ENCODE measurements at places on chromosomes 13 and 19.

DNA sequence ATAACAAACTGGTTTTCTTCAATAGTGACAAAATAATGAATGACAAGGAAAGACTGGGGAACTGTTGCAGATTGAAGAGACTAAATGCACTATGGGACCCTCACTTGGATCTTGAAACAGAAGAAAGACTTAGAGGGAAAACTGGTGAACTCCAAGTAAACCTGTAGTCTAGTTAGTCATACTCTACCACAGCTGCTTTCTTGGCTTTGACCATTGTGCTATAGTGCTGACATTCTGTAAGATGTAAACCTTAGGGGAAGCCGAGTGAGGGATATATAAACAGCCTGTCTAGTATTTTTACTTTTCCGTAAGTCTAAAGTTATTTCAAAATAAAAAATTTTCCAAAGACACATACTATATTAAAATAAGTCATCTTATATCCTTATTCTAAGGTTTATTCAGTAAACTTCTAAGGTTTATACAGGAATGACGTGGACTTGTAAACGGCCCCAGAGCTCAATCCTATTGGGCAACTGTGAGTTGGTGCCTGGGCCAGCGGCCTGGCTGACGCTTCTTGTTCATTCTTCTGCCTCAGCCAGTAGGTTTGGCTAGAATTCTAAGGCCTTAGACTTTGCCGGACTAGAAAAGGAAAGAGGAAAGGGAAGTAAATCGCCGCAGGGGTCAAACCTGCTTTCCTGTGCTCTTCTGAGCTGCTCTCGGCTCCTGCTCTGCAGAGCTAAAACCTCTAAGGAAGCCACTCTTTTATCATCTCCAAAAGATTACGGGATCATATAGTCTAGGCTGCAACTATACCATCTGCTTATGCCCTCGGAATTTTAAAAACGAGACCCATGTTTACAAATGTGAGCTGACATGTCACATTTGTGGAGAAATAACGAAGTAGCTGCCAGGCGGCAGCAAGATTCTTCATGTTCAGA is 33.6 kb upstream of the UBE2L5 start:
- H3K4me1 ChIP-seq = peaks cover 10% of the 10 kb centered on the region
- no peaks in the 10 kb centered on the region for H3K27me3 ChIP-seq
- DNase-seq = no peak
- no peak overlapping the region for H3K27ac ChIP-seq
- no peak overlapping the region for H3K4me3 ChIP-seq

DNA sequence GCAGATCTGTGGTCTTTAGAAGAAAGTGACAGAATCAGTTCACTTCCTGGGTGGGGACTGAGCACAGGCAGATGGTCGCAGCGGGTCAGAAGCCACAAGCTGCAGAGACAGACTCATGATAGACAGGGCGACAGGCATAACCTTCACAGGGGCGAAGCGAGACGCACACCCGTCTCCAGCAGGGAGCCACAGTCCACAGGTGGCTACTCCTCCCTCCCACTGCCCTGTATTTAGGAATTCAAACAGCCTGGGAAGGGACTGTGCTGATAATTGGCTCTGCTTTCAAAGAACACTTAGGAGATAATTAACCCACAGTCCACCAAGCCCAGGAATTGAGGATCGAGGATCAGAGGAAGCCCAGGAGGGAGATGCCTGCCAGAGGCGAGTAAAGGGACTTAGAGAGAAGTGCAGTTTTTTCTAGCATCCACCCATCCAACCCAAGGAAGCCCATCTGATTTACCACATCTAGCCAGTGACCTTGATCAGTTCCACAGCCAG is 23.2 kb downstream of the RFX2 start:
- peak overlapping the region; percentile 5 for H3K4me3 ChIP-seq
- no peaks in the 10 kb centered on the region for H3K27me3 ChIP-seq
- DNase-seq = no peak
- H3K27ac ChIP-seq = peak overlapping the region; percentile 70

DNA sequence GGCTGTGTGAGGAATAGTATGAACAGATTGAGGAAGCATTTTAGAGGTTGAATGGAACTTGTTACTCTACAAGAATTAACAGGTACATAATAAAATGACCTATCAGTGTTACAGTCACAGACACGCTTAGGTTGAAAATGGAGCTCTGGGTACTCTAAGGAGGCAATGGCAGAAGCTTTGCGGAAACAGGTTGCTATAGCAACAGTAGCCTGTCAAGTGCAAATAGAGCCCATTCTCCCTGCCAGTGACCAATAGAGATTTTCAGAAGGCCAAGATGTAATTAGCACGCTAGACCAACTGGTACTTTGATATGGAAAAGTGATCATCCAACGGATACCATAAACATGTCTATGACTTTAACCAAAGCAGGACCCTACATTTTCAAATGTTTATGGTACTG is 148.5 kb upstream of the FREM2 start:
- H3K27me3 ChIP-seq = no peaks in the 10 kb centered on the region
- no peaks in the 10 kb centered on the region for H3K36me3 ChIP-seq
- DNase-seq = no peak

DNA sequence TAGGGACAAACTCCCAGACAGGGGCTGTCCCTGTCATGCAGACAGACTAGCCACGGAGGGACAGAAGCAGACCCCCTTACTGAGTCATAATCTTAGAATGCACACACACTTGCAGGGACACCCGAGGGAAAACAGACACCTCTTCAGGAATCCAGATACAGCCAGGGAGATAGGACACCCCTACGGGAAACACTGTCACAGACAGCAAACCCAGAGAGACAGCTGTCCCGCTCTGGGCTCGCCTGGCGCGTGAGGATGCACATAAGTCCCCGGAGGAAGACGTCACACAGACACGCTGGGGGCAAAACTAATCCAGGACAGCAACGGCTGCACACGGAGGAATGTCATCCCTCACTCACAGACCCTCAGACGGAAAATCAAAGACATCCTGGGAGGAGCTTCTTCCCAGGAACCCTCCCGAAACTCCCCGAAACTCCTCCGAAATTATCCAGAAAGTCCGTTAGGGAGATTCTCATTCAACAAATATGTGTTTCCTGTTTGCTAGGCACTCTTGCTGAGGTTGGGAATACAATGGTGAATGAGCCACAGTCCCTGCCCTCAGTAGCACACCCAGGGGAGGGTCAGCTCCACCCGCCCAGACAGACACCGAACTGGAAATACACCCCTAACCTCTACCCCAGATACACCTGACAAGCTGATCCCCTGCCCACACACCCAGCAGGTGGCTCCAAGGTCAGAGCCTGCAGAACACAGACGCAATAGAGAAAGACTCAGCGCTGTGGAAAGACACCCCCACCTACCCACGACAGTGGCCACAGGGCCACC is 15.2 kb upstream of the TOMM40 start:
- DNase-seq = no peak
- peaks cover 19% of the 10 kb centered on the region for H3K4me1 ChIP-seq
- H3K36me3 ChIP-seq = peaks cover 2% of the 10 kb centered on the region
- no peak overlapping the region for H3K27ac ChIP-seq
- no peaks in the 10 kb centered on the region for H3K27me3 ChIP-seq
- H3K4me3 ChIP-seq = no peak overlapping the region

GRCh38 chr13:41533266-41534052 is 76.1 kb downstream of the RGCC start:
- DNase-seq = no peak
- H3K27me3 ChIP-seq = no peaks in the 10 kb centered on the region
- no peak overlapping the region for H3K4me3 ChIP-seq

- H3K36me3 ChIP-seq = peaks cover 16% of the 10 kb centered on the region
- no peak overlapping the region for H3K27ac ChIP-seq
- DNase-seq = no peak
- no peaks in the 10 kb centered on the region for H3K4me1 ChIP-seq
- no peak overlapping the region for H3K4me3 ChIP-seq
- no peaks in the 10 kb centered on the region for H3K27me3 ChIP-seq
These were observed 9.5 kb downstream of the MAN2B1 start for GRCh38 chr19:12656899-12657571.

DNA sequence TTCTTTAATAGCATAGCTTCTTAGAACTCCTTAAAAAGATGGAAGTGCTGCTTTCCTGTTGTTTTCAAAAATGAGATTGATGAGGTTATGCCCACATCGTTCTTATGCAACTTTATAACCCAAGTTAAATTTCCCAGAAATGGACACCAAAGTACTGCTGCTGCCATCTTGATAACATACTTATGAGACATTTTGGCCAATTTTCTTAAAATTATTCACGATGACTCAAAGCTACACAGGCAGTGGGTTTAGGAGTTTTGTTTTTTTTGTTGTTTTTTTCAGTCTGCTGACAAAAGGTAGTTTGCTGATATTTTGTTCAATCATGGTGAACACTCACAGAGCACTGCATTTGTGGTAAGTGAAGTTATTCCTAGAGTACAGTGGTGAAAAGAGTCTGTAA is 54.9 kb upstream of the RFC3 start:
- no peak overlapping the region for H3K4me3 ChIP-seq
- no peak overlapping the region for H3K27ac ChIP-seq
- no peaks in the 10 kb centered on the region for H3K27me3 ChIP-seq
- no peaks in the 10 kb centered on the region for H3K4me1 ChIP-seq
- no peak for DNase-seq

DNA sequence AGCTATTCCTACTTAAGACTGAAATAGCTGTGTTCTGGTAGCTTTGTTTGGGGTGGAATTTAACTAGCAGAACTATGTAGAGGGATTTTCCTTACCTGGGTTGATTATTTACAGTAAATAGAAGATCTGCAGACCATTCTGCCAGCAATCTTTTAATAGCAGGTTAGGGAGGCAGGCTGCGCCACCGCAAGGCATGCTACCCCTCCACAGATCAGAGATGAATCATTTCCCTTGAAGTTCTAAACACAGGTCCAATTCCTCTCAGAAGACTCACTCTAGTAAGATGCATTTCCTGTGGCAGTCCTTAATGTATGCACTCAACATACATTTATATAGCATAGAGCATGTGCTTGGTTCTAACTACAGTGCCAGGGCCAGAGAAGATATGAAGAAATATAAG is 109.0 kb downstream of the TNFRSF19 start:
- no peaks in the 10 kb centered on the region for H3K4me1 ChIP-seq
- no peak for DNase-seq
- no peaks in the 10 kb centered on the region for H3K36me3 ChIP-seq
- H3K27ac ChIP-seq = no peak overlapping the region

DNA sequence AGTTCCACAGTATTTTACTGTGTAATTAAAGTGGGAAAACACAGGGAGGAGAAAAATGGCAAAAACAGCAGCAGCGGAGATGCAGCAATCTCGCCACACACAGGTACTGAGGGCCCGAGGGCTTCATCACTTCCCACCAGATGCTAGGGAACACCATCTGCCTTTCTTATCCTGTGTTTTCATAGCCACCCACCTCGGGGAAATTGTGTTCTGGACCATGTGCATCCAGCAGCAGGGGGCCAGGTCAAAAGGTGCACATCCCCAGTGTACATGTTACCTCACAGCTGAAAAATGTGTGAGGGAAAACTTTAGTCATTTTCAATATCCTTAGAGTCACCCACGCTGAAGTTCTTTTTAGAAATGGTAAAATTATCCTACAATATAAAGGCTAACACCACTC is 30.2 kb downstream of the PDCD5 start:
- no peaks in the 10 kb centered on the region for H3K4me1 ChIP-seq
- H3K27ac ChIP-seq = no peak overlapping the region
- no peaks in the 10 kb centered on the region for H3K27me3 ChIP-seq
- H3K4me3 ChIP-seq = no peak overlapping the region
- H3K36me3 ChIP-seq = peaks cover 71% of the 10 kb centered on the region

DNA sequence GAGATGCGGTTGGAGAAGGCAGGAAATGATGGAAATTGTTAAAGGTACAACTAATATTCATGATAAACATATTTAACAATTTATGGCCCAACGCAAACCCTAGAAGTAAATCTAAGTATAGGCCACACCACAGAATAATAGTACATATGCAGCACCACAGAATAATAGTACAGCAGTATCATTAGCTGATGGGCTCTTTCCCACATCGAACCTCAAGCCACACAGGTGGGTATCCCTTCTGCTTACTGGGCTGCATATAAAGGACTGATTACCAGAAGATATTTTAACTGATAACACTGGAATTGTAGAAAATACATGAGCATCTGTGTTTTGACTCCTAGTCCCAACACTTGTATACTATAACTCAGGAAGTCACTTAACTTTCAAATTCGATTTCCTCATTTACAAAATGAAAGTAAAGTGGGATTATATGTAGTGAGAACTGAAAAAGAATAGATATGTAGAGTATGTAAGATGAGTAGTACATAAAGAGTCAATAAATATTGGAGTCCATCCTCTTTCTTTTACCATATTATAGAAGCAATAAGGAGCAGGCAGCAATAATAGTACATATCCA is 91.5 kb downstream of the TSC22D1 start:
- H3K4me1 ChIP-seq = no peaks in the 10 kb centered on the region
- DNase-seq = peak; percentile 25
- no peaks in the 10 kb centered on the region for H3K36me3 ChIP-seq

- peak; percentile 73 for DNase-seq
- H3K4me1 ChIP-seq = no peaks in the 10 kb centered on the region
- no peaks in the 10 kb centered on the region for H3K27me3 ChIP-seq
- no peak overlapping the region for H3K4me3 ChIP-seq
- H3K36me3 ChIP-seq = no peaks in the 10 kb centered on the region
- no peak overlapping the region for H3K27ac ChIP-seq
These were observed 34.2 kb downstream of the TDRD3 start for GRCh38 chr13:60431108-60431700.

DNA sequence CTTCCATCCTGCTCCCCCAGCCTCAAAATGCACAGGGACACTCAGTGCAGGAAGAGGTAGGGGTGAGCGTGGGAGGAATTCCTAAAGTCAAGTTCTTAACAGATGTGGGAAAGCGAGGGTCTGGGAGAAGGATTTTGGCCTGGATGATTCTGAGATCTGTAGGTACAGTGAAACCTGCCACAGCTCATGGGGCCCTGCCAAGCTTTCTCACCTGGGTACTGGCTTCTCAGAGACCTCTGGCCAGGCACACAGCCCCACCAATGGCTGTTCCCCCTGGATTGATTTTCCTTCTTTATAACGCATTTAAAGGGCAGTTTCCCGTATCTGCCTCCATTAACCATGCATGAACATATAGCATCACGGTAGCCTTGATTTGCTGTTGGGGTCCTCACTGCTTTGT is 47.0 kb upstream of the GSX1 start:
- no peak overlapping the region for H3K27ac ChIP-seq
- no peaks in the 10 kb centered on the region for H3K27me3 ChIP-seq
- no peak overlapping the region for H3K4me3 ChIP-seq
- no peaks in the 10 kb centered on the region for H3K4me1 ChIP-seq
- no peaks in the 10 kb centered on the region for H3K36me3 ChIP-seq
- no peak for DNase-seq

- H3K36me3 ChIP-seq = no peaks in the 10 kb centered on the region
- H3K4me1 ChIP-seq = peaks cover 13% of the 10 kb centered on the region
- H3K4me3 ChIP-seq = no peak overlapping the region
- no peaks in the 10 kb centered on the region for H3K27me3 ChIP-seq
These were observed 25.6 kb upstream of the CXCL17 start for GRCh38 chr19:42468273-42468796.

DNA sequence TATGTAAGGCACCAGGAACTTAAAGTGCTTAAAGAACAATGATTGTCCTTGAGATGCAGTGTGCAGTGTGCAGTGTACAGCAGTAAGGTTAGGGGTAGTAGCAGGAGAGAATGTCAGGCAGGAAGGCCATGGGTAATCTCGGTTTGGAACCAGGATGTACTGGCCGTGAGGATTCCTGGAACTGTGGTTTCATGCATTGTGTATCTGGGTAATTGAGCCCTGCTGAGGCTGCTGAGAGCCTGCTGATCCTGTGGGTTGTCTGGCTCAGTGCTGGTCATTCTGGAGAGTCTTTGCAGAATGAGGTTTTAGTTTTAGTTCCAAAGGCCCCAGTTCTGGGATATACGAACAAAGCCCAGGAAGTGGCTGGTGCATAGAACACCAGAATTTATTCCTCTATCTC is 71.0 kb downstream of the ZNF568 start:
- no peak overlapping the region for H3K4me3 ChIP-seq
- peaks cover 9% of the 10 kb centered on the region for H3K36me3 ChIP-seq
- no peak overlapping the region for H3K27ac ChIP-seq
- no peaks in the 10 kb centered on the region for H3K4me1 ChIP-seq
- no peak for DNase-seq
